ENCODE measurements at places on chromosomes 2 and 18.

GRCh38 chr2:157835006-157835405 lies 41.1 kb downstream of the ACVR1 start:
- DNase-seq: no peak

- no peak for DNase-seq
Observed at GRCh38 chr18:73646196-73646595, 501.4 kb downstream of the FBXO15 start.

GRCh38 chr2:32756074-32756727 lies 128.4 kb downstream of the TTC27 start:
- no peak for DNase-seq

- DNase-seq: no peak
Observed at GRCh38 chr2:112149194-112149593, 11.0 kb downstream of the FBLN7 start.

GRCh38 chr2:152718076-152718908 lies at the start of gene ARL6IP6:
TSS of gene ARL6IP6 (plus strand) at chr2:152718620. CDS start at chr2:152718625, 5 bp downstream.
- DNase-seq: peak; percentile 93

- DNase-seq: no peak
Observed at GRCh38 chr2:33812707-33813106, 213.6 kb upstream of the FAM98A start.

DNA sequence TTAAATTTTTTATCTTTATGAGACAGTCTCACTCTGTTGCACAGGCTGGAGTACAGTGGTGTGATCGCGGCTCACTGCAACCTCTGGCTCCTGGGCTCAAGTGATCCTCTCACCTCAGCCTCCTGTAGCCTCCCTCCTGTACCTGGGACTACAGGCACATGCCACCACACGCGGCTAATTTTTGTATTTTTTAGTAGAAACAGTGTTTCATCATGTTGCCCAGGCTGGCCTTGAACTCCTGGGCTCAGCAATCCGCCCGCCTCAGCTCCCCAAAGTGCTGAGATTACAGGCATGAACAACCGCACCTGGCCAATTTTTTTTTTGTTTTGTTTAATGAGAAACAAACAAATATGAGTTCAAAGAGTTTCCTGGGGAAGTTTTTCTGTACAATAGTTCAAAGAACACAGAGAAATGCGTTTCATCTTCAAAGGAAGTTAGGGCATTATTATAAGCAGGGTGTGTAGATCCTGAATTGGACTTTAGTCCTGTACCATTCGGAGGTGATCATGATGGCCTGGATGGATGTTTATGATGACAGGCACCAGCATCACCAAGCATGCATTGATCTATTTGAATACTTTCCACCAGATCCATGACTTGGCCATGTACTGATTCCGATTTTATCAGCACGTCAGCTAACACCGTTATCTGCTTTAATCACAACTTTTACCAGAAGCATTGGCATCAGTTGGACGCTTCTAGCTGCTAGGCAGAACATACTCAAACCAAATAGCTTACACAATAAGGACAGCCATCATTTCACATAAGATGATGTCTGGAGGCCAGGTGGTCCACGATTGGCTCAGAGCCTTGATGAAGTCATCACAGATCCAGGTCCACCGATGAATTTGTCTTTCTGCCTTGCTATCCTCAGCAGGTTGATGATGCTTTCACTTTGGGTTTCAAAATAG lies 28.9 kb downstream of the TCF23 start:
- DNase-seq: no peak

All from foreskin melanocyte (primary cell).